ENCODE measurements at places on chromosomes 2 and 18.

DNA sequence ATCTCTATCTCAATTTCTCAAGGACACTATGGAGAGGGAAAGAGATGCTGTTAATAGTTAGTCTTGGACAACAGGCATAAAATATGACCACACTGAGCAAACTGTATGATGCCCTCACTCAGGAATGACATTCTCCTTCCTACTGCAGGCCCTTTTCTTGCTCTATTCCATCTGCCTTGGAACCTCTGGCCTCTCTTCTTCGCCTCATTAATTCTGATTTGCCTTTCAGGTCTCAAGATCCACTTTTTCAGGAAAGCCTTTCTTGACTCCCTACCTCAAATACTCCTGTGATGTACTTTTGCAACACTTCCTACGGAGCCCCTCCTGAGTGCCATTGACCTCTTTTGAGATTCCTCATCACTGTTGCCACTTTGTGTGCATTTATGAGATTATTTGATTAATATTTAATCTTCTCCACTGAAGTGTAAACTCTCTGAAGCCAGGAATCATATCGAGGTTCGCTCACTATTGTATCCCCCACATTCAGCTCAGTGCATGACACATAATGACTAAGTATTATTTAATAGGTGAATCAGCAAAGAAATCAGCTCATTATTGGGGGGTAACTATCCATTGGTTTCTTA lies 21.3 kb upstream of the SPP2 start:
- no peak for DNase-seq

DNA sequence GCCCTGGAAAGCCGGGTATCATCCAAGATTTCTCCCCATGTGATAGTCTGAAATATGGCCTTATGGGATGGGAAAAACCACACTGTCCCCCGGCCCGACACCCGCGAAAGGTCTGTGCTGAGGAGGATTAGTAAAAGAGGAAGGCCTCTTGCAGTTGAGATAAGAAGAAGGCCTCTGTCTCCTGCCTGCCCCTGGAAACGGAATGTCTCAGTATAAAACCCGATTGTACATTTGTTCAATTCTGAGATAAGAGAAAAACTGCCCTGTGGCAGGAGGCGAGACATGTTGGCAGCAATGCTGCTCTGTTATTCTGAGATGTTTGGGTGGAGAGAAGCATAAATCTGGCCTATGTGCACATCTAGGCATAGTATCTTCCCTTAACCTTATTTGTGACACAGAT lies 26.8 kb downstream of the RUFY4 start:
- DNase-seq, result no peak

GRCh38 chr2:200007306-200007705 lies 51.9 kb downstream of the MAIP1 start:
- DNase-seq, result no peak

DNA sequence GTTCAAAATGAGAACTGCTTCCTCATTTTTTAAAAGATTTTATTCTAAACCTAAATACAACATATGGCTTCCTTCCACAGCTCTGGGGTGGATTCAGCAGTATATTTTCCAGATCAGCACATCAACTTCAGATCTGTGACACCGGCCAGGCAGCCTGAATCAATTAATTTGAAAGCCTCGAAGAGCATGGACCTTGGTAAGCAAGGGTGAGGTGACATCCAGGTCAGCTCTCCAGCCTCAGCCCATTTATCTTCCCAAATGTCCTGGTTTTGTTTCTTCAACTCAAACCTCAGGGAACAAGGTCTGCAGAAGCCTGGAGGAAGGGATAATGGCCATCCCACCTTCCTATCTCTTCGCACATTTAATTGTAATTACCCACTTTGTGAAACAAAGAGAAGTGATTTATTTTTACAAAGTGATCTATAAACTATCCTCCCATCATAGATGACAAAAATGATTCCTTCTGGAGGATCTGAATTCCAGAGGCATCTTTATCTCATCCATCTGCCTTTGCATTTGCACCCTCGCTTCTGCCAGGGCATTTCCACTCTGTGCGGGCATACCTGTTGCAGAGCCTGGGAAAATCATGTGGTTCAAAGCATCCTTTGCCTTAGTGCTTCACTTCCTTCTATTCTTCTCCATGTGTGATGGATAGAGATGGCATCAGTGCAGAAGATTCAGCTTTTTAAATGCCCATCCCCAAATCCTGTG lies 489.0 kb upstream of the NRP2 start:
- no peak for DNase-seq

GRCh38 chr2:43321446-43321845 lies 95.0 kb upstream of the ZFP36L2 start:
- DNase-seq, result no peak

GRCh38 chr18:58748899-58749595 lies 77.8 kb downstream of the MALT1 start:
- DNase-seq, result no peak

DNA sequence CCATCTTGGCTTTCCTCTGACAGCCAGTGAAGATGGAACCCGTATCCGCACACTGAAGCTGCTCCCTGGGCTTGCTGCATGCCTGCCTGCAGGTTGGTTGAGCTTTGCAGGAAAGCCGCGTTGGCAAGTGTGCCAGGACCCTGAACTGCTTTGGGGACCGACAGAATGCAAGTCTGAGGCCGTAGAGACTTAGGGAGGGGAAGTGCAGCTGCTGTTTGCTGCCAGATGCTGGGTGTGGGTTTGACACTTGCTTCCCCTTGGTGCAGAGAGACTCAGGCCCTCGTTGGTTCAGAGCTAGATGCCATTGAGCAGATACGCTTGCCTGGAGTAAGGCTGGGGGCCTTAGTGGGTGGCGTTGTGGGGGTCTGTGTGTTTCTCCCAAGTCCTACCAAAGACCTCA lies 13.1 kb upstream of the PHLPP1 start:
- DNase-seq, result no peak

GRCh38 chr18:79680100-79680879 lies 687 bp downstream of the CTDP1 start:
- no peak for DNase-seq

GRCh38 chr2:138502255-138503086 lies 901 bp downstream of the SPOPL start:
- no peak for DNase-seq

DNA sequence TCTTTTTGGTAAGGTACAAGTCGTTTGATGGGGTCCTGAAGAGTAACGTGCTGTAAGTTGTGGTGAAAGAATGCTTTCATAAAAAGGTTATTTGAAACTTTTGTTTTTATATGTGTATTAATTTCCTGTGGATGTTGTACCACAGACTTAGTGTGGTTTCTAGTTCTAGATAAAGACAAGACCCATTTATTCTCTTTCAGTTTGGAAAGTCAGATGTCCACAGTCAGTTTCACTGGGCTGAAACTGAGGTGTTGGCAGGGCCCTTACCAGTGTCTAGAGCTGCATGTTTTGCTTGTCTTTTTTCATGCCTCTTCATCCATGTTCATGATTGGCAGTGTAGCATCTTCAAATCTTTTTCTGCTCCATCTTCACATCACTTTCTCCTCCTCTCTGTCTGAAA lies 22.1 kb upstream of the DOCK10 start:
- no peak for DNase-seq

DNA sequence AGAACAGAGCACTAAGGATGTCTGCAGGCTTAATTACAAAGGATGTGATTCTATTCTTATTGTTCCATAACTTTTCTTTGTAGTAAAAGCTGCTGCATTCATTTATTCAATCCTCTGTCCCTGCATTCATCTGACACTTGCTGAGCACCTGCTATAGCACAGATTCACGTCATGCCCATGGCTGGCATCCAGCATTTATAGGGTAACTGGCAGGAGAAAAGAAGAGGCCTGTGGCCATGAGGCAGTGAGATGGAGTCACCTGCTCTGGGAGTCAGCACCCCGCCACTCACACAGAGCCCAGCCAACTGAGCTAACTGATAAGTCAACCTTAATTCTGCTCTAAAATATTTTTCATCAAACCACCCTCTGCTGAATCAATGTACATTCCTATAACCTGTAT lies 18.3 kb upstream of the CDC42EP3 start:
- DNase-seq, result no peak
